ENCODE measurements at places on chromosomes 13 and 19.

GRCh38 chr13:62321139-62321538 is 905.5 kb upstream of the PCDH20 start:
- no peak for DNase-seq

DNA sequence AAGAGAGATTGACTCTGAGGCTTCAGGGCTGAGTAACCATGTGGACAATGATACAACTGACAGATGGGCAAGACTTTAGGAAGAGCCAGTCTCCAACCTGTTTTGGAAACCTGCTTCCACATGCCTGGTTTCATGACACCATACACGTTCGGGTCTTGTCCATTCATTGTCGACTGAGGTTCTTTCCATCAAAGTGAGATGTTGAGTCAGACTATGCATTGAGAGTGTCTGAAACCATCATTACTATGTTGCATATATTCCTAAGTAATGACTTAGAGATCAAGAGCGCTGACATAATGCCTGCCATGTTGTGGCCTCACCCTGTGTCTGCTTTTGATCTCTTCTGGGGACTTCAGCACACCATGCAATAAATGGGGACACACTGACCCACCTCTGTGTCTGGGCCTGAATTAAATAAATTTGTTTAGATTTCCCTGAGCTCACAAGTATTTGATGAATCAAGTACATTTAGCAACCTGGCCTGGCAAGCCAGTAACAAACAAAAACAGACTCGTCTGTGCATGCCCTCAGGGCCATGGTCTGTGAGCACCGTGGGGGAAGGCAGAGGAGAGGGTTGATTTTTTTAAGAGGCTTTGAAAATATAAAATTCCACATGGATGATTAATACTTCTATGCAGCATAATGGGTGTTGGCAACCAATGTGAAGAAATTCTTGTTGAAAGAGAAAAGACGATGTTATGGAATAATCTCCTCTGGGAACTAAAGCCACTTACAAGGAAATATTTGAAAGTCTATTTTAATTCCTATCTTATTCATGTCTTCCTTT is 49.9 kb upstream of the UBAC2 start:
- DNase-seq, result no peak

- no peak for DNase-seq
These were observed 14.1 kb downstream of the GPALPP1 start for GRCh38 chr13:45003417-45003816.

DNA sequence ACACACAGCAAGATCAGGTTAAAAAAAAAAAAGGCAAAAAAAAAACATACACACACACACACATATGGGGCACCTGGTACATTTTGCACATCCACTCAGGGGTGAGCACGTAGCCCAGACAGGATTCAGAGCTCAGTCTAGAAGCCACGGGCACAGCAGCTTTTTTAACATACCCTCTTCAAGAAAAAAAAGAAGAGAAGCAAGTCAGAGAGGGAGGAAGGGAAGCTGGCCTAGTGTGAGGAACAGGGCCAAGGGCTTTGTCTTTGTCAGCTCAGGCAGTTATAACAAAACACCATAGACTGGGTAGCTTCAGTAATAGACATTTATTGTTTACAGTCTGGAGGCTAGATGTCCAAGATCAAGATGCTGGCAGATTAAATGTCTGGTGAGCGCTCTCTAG is 2.3 kb upstream of the TPM4 start:
- DNase-seq, result no peak

DNA sequence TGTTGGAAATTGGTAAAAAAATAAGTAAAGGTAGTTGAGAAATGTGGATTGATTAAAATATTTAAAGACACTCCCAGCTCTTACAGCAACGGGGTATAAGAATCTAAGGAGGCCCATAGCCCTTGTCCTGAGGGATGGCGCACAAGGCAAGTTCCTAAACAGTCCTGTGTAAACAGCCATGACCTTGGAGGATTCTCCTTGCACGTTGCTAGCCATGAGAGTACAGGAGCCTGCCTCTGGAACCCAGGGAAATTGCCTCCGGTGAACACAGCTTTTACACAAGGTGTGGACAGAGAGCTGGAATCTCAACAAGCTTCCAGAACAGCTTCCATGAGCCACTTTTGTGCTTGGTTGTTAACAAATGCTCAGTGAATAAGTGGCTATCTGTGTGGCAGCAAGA is 378.2 kb downstream of the FOXO1 start:
- no peak for DNase-seq

DNA sequence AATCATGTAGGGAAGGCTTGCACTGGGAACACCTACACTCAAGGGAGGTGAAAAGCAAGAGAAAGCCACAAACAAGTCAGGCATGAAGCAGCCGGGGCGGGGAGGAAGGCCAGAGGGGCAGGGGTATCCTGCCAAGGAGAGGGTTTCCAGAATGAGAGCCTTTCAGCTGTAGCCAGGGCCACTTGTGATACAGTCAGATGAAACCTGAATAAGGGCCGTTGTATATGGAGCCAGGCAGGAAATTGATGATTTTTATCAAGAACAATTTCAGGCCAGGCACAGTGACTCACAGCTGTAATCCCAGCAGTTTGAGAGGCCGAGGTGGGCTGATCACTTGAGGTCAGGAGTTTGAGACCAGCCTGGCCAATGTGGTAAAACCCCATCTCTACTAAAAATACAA is 4.4 kb downstream of the TRPM4 start:
- DNase-seq, result no peak

DNA sequence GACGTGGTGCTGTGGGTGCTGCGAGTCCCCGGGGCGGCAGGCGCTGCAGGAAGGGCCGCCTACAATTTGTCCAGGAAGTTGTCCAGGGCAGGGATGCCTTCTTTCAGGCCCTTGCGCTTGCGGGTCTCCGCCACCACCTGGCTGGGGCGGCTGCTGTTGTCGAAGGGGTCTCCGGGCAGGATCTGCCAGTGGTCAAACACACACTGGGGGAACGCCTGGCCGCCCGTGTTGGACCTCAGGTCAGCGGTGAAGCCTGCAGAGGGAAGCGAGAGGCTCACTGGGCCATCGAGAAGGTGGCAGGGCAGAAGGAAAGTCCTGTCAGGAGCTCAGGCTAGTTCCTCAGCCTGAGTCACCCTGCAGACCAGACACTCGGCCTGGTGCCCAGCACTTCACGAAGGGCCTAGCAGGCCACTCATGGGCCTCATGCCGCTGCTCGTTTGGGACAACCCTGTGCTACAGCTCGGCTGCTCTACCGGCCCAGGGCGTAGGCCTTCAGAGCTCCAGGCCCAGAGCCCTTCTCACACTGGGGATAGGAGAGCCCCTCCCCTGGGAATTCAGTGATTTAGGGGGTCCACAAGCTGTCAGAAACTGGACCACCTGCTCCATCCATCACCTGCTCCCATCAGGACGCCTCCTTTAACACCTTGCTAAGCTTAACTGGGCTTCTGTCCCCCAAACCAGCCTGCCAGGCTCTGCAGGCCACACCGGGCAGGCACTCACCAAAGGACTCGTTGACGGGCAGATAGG is 5.8 kb upstream of the DAPK3 start:
- DNase-seq, result no peak

DNA sequence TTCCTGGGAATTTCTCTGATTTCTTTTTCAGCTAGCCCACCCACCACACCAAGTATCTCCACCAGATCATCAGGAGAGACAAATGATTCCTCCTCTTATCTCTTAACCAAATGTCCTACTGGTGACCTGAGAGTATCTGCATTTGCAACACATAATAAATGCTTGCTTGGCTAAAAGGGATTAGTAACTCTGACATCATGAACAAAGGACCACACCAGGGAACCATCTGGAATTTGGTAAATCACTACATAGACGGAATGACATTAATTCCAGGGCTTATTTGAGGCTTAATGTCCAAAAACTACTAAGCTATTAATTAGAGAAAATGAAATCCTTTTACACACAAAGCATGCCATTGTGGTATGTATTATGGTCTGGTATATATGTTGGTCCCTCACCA is 139.0 kb downstream of the RAP2A start:
- no peak for DNase-seq

DNA sequence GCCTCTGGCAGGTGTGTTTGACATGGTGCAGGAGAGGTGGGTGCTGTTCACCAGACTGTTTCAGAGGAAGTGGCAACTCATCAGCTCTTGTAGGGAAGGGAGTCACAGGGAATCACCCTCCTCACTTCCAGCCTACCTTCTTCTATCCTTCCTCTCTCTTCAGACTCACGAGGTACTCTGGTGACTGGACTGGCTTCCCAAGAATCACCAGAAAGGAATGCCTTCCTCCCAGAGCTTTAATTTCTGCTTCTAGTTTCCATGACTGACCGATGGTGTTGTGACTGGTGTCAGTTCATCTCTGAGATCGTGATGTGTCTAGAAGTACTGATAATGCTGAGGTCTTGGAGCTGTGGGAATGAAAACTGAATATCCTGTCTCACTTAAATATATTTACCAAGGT is 247.3 kb downstream of the KCTD12 start:
- DNase-seq, result no peak

- DNase-seq, result no peak
These were observed 493 bp upstream of the PDE4A start for GRCh38 chr19:10419646-10420443.

- DNase-seq, result no peak
These were observed 2.6 kb upstream of the PRKCG start for GRCh38 chr19:53879140-53880081.

DNA sequence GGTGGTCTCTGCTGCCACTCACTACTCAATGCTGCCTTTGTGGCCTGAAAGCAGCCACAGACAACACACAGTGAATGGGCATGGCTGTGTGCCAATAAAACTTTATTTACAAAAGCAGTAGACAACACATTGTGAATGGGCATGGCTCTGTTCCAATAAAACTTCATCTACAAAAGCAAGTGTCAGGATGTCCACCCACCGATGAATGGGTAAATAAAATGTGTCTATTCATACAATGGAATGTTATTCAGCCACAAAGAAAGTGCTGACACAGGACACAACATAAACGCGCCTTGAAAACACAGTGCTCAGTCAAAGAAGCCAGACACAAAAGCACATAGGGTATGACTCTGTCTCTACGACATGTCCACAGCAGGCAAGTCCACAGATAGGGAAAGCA is 20.1 kb downstream of the ZSCAN5A start:
- DNase-seq, result no peak

GRCh38 chr13:97127842-97128241 is 94.3 kb upstream of the MBNL2 start:
- DNase-seq, result no peak

GRCh38 chr13:39284801-39285388 is 246.6 kb downstream of the NHLRC3 start:
- DNase-seq, result no peak

DNA sequence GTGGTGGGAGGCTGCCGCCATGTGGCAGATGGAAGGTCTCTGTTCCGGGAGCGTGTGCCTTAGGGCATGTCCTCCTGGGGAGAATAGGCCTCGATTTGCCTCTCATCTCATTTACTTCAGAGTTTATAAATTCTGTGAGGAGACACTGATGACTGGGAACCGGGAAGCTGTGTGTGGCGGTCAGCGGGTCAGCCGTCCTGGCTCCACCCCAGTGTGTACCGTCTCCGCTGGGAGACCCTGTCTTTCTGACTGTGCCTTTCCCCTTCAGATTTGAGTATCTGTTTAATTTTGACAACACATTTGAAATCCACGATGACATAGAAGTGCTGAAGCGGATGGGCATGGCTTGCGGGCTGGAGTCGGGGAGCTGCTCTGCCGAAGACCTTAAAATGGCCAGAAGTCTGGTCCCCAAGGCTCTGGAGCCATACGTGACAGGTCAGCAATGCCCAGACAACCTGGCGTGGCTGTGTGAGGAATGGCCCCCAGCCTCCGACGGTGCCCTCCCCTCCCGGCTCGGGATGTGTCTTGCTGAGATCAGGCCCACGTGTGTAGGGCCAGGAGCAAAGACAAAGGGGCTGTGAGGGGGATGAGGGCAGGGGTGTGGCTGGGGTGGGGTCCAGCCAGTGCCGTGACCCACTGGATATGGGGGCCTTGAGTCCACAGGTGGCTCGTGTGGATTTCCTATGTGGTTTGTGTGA is 21.6 kb downstream of the ATP4B start:
- no peak for DNase-seq

DNA sequence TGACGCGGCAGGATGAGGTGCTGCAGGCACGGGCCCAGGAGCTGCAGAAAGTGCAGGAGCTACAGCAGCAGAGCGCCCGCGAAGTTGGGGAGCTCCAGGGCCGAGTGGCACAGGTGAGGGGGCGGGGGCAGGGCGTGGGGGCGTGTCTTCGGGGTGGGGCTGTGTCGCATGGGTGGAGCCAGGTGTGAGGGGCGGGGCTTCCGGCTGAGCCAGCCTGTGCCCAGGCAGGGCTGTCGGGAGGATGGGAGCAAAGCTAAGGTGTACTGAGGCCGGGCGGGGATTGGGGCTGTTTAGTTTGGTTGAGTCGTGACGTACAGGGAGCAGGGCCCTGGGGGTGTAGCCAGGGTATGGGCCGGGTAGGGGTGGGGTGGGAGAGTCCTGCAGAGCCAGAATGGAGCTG is 62.3 kb downstream of the KCNC3 start:
- DNase-seq, result no peak

DNA sequence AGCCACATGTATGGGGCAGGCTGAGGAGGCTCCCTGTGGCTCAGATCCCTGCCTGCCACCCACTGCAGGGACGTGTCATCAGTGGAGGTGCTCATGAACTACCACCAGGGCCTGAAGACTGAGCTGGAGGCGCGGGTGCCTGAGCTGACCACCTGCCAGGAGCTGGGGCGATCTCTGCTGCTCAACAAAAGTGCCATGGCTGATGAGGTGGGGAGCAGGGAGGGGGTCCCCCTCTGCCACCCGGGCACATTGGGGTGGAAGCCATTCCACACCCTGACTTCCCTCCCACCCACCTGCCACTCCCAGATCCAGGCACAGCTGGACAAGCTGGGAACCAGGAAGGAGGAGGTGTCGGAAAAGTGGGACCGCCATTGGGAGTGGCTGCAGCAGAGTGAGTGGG is 11.3 kb upstream of the SHKBP1 start:
- DNase-seq, result no peak

- no peak for DNase-seq
These were observed 1.3 kb downstream of the NFIX start for GRCh38 chr19:12996406-12997094.

DNA sequence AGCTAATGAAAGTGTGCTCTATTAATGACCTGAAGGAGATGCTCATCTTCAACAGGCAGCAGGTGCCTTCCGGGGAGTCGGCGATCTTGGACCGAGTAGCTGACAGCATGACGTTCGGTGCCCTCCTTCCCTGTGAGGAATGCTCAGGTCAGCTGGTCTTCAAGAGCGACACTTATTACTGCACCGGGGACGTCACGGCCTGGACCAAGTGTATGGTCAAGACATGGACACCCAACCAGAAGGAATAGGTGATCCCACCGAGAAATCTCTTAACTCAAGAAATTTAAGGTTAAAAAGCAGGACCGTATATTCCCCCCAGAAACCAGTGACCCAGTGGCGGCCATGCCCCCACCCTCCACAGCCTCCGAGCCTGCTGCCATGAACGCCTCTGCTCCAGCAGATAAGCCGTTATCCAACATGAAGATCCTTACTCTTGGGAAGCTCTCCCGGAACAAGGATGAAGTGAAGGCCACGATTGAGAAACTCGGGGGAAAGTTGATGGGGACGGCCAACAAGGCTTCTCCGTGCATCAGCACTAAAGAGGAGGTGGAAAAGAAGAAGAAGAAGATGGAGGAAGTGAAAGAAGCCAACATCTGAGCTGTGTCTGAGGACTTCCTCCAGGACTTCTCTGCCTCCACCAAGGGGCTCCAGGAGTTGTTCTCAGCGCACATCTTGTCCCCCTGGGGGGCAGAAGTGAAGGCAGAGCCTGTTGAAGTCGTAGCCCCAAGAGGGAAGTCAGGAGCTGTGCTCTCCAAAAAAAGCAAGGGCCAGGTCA is 22.8 kb upstream of the ANKRD10 start:
- peak; percentile 33 for DNase-seq

- no peak for DNase-seq
These were observed 41.4 kb upstream of the SERP2 start for GRCh38 chr13:44331912-44332851.

All from SIG-M5 (cell line).